Stimulated activated CD4-positive, alpha-beta T cell treated with anti-CD3 and anti-CD28 coated beads, TNF-alpha, amount 100 ng/mL, for 24 hours (primary cell): ENCODE measurements at places on chromosomes 13 and 19.

- DNase-seq: no peak
These were observed 27.1 kb upstream of the URI1 start for GRCh38 chr19:29914933-29915332.

DNA sequence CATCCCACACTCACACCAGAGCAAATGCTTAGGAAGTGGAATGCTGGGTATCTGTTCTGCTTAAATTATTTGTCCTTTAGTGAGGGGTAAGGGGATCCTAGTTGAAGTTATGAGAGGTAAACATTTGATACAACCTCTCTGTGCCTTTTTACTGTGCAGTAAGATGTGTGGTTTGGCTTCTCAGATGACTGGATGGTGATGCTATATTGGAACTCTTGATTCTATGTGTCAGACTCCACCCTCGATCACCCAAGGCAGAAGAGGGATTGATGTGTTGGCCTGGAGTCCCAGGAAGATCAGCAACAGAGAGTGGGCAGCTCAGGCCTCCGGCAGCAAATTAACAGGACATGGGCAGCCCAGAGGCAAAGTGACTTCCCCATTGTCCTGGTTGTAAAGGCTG lies 66.7 kb downstream of the SIPA1L3 start:
- DNase-seq: no peak

DNA sequence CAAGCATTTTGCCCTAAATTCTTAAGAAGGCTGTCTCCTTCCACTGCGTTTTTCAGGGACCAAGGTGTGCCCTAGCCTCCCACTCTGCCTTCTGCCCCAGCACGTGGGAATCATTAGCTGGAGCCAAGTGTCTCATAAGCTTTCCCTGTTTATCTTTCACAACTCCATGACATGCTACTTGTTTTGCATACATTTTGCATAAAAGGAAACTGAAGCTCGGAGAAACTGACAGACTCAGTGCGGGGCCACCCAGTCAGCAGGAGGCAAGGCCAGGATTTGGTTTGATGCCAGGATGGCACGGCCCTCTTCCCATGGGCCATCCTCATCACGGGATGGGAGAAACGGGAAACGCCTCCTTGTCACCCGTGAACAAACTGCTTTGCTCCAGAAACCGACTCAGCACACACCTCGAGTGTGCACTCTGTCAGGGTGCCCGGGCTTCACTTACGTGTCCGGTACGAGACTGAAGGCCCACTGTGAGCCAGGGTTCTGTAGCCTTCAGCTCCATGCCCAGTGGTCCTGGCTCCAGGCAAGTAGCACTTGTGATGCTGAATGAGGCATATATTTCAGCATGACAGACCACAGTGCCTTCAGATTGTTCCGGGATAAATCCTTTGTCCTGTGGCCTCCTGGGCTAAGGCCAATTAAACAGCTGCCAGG lies 9.6 kb downstream of the CEBPA start:
- no peak for DNase-seq

- no peak for DNase-seq
These were observed 285.0 kb upstream of the PCDH20 start for GRCh38 chr13:61700620-61701019.

GRCh38 chr13:93859716-93860115 lies 619.8 kb downstream of the DCT start:
- no peak for DNase-seq

GRCh38 chr19:10965398-10965797 lies 4.6 kb downstream of the SMARCA4 start:
- DNase-seq: no peak

DNA sequence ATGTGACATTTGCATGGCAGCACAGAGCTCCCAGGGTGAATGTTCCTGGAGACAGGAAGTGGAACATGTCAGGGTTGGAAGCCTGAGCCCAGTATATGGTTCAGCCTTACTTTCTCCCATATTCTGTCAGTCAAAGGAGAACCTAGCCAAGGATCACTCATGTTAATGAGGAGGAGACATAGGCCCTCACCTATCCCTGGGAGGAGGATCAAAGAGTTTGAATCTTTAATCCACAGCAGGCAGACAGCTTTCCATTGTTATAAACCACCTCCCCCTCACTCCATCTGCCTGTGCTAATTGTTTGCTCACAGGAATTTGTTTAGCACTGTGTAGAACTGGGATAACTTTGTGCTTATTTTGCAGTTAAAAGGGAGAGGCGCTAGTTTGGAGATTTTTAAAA lies 1069.1 kb downstream of the EFNB2 start:
- DNase-seq: no peak

- no peak for DNase-seq
These were observed 143.2 kb downstream of the POU4F1 start for GRCh38 chr13:78460176-78460575.

GRCh38 chr19:3655402-3656072 lies 28.9 kb upstream of the CACTIN start:
- DNase-seq: no peak

GRCh38 chr19:1291761-1292418 lies 6.2 kb downstream of the EFNA2 start:
- no peak for DNase-seq

GRCh38 chr19:2176337-2176994 lies 12.7 kb downstream of the DOT1L start:
- no peak for DNase-seq

GRCh38 chr19:54600212-54600611 lies 6.8 kb downstream of the LILRA1 start:
- DNase-seq: no peak

GRCh38 chr19:53908106-53908934 lies 758 bp upstream of the CACNG7 start:
- DNase-seq: peak; percentile 35

- DNase-seq: no peak
These were observed 21.9 kb downstream of the ATP11A start for GRCh38 chr13:112711528-112712265.

DNA sequence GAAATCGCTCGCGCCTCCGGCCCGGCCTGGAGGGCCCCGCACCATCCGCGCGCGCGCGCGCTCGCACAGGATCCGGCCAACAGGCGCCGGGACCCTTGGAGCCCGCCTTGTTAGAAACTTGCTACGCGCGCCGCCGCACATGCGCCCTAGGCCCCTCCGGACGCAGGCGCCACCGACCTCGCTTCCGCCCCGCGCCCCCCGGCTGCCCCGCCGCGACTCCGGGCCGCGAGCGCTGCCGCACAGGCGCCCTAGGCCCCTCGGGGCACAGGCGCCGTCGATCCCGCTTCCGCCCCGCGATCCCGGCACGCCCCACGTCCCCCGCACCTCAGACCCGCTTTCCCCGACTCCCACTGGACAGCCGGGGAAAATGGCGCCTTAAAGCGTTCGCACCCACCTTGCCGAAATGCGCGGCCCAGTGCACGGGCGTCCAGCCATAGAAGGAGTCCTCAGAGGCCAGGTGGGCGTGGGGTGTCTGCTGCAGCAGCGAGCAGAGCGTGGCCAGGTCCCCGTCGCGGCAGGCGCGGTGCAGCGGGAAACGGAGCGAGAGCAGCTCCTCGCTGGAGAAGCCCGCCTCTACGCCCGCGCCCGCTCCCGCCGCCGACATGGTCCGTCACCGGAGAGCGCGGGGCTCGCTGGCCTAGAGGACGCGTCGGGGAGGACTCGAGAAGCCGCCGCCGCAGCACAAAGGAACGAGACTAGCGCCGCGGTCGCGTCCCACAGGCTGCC lies 375 bp downstream of the ANKRD10 start:
- peak; percentile 65 for DNase-seq

DNA sequence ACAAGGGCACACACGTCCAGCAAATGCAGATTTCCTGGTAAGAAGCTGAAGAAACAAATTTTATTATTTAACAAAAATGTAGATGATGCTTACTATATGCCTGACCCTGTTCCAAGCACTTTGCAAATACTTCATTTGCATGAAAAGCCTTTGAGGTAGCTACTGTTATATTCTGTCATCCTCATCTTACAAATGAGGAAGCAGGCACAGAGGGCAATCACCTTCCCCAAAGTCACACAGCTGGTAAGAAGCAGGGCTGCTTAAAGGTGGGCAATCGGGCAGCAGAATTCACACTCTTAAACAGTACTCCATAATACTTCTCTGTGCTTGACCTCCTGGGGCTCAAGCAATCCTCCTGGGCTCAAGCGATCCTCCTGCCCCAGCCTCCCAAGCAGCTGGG lies 18.3 kb upstream of the PNMA8C start:
- DNase-seq: no peak

DNA sequence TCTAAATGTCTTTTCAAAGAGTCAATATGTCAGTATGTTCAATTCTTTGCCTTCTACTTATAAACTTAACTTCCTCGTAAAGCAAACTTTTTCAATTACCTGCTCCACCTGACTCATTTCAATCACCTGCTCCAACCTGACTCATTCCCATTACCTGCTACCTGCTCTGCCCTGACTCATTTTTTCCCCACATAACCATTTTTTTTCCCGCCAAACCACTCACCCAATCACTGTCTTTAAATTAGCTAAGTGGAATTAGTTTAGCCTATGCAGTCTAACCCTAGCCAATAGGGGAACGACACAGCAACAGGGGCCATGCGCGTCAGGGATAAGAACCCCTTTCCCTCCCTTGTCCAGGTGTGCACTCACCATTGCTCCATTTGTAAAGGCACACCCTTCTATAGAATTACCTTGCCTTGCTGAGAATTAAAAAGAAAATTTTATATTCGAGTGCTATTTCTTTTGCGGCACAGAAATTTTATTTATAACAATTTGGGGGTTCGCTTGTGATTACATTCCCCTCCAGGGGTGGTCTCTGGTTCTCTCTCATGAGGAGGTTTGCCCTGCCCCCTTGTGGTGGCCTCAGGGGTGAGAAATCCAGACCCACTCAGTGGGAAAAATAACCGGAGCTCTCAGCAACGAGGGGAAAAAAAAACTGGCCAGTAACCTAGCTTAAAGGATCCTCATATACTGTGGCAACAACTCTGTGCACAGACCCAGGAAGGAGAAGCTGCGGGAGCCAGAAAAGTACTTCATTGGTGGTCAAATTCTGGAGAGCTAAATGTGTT lies 193.1 kb downstream of the ZNF486 start:
- no peak for DNase-seq

DNA sequence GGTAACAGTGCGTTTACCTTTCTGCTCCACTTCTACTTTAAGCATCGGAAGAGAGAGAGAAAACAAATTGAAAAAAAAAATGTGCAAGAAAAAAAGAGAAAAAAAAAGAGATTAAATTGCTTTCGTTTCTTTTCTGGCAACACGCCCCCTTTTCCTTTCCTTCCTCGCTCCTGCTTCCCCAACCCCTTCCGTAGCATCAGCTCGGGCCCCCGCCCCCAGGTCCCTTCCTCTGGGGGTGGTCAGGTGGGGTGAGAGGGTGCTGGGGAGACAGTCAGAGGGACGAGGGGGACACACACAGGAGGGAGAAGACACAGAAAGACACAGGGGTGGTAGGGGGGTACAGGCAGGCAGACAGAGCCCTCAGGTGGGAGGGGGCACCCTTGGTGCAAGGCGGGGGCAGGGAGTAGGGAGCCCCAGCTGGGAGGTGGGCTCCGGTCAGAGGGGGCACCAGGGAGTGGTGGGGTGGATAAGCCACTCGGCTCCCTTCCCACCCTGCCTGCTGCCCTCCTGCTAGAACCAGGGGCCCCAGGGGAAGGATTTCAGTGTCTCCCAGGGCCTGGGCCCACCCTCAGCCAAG lies 30.7 kb upstream of the ASF1B start:
- no peak for DNase-seq

DNA sequence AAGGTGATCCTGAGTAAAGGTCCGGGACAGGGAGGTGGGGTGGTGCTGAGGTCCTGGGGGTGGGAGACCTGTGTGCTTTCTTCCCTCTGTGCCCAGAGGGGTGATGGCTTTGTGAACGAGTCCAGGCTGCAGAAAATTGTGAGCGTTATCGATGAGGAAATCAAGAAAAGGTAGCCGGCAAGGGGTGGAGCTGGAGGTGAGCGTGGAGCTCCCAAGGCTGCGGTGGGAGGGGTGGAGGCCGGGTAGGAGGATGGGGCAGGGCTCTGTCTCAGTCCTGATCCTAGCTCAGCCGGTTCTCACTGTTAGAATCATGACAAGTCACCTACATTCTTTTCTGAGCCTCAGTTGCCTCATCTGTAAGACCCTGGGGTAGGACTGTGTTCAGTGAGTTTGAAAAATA lies 4.0 kb downstream of the SELENOV start:
- DNase-seq: no peak

- no peak for DNase-seq
These were observed 128.6 kb upstream of the PEG3 start for GRCh38 chr19:56969156-56969555.

- DNase-seq: no peak
These were observed 11.1 kb downstream of the ATP4B start for GRCh38 chr13:113646921-113647340.

- DNase-seq: no peak
These were observed 3.5 kb upstream of the LMNB2 start for GRCh38 chr19:2460245-2460644.

- no peak for DNase-seq
These were observed 16.9 kb upstream of the GPR18 start for GRCh38 chr13:99275093-99275469.
